Sciatic nerve (tissue), 2 donors: ENCODE measurements at places on chromosomes 6 and 20. TPM values are rescaled to one million over a fixed set of nuclear protein-coding genes. Genes with fewer than 3 reads are reported as not detected.

The EYA2 gene
- total RNA-seq: 24.4 TPM

The LCA5 gene
- 11.0 TPM for total RNA-seq

The PMEPA1 gene
- total RNA-seq: 26.3 TPM

The SLC44A4 gene
- 2.1 TPM for total RNA-seq

The SYTL3 gene
- total RNA-seq: 2.5 TPM

The CGA gene
- not detected for total RNA-seq

The ARMH2 gene
- total RNA-seq: not detected

The SALL4 gene
- 2.6 TPM for total RNA-seq

The TRDN gene
- 4.2 TPM for total RNA-seq

The CALHM4 gene
- not detected for total RNA-seq

The COX4I2 gene
- 8.3 TPM for total RNA-seq

The RGS17 gene
- total RNA-seq: 0.31 TPM

The SPAG4 gene
- 4.5 TPM for total RNA-seq

The NNAT gene
- 2.1 TPM for total RNA-seq

The TMC2 gene
- 0.22 TPM for total RNA-seq

The TSPO2 gene
- total RNA-seq: 0.53 TPM

The WFDC12 gene
- not detected for total RNA-seq

The ANKRD66 gene
- total RNA-seq: not detected

The PEDS1 gene
- 39.5 TPM for total RNA-seq

The EEF1A2 gene
- total RNA-seq: 0.45 TPM

The NOX3 gene
- not detected for total RNA-seq

The DCBLD1 gene
- 13.6 TPM for total RNA-seq

The ATG5 gene
- total RNA-seq: 27.8 TPM

The AVP gene
- total RNA-seq: not detected

The PGC gene
- 0.27 TPM for total RNA-seq

The GLP1R gene
- 1.6 TPM for total RNA-seq

The OXT gene
- not detected for total RNA-seq

The BHLHE23 gene
- not detected for total RNA-seq

The PLCB1 gene
- 58.5 TPM for total RNA-seq

The CCN6 gene
- 0.18 TPM for total RNA-seq

The KCNG1 gene
- total RNA-seq: 3.5 TPM

The POU3F2 gene
- 9.2 TPM for total RNA-seq

The TINAG gene
- 0.31 TPM for total RNA-seq

The TRIM15 gene
- not detected for total RNA-seq

The OR2J3 gene
- not detected for total RNA-seq

The BCKDHB gene
- total RNA-seq: 25.0 TPM

The CLDN20 gene
- total RNA-seq: 2.2 TPM

The GGTLC1 gene
- total RNA-seq: not detected

The MLIP gene
- 396 TPM for total RNA-seq

The OR2J1 gene
- total RNA-seq: not detected

The SLC35B3 gene
- 15.3 TPM for total RNA-seq

The SPATA2 gene
- 8.2 TPM for total RNA-seq

The RIPOR3 gene
- 26.3 TPM for total RNA-seq

The CCDC170 gene
- total RNA-seq: 4.5 TPM

The CFAP61 gene
- total RNA-seq: 0.40 TPM

The TAGAP gene
- total RNA-seq: 8.0 TPM

The GMNN gene
- total RNA-seq: 10.9 TPM

The C6orf15 gene
- not detected for total RNA-seq

The HTR1E gene
- not detected for total RNA-seq

The RPP40 gene
- total RNA-seq: 4.2 TPM
